Activated gamma-delta T cell (primary cell): ENCODE measurements at places on chromosomes 6 and 20.

DNA sequence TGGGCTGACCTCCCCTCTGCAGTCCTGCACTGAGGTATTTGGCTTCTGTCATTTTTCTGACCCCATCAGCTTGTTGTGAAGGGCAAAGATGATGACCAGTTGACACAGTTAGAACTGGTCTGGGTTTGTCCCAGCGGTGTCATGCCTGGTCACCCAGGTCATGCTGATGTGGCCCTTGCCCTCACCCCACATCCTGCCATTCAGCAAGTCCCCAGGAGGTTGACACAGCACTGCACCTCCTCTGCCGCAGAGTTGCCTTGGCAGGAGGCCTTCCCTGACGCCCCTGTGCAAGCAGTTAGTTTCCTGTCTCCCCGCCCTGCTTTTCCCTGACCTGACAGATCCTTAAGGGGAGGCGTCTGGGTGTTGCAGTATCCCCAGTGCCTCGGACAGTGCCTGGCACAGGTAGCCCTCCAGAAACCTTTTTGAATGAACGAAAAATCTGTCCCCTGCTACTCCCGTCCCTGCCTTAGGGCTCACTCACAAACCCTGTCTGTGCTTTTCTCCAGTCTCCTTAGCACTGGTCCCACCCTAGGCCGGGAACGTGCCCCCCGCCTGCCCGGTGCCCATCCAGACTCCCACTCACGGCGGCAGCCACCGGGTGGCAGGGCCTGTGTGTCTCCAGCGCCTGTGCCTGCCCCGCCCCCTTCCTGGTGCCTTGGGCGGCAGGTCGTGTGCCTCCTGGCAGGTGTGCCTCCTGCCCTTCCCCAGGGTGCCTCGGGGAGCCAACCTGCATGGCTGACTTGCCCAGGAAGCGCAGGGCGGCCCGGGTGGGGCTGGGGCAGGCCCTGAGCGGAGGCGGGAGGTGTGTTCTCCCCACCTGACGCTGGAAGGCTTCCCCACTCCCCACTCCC lies 146.3 kb upstream of the RNF24 start:
- no peak for DNase-seq

DNA sequence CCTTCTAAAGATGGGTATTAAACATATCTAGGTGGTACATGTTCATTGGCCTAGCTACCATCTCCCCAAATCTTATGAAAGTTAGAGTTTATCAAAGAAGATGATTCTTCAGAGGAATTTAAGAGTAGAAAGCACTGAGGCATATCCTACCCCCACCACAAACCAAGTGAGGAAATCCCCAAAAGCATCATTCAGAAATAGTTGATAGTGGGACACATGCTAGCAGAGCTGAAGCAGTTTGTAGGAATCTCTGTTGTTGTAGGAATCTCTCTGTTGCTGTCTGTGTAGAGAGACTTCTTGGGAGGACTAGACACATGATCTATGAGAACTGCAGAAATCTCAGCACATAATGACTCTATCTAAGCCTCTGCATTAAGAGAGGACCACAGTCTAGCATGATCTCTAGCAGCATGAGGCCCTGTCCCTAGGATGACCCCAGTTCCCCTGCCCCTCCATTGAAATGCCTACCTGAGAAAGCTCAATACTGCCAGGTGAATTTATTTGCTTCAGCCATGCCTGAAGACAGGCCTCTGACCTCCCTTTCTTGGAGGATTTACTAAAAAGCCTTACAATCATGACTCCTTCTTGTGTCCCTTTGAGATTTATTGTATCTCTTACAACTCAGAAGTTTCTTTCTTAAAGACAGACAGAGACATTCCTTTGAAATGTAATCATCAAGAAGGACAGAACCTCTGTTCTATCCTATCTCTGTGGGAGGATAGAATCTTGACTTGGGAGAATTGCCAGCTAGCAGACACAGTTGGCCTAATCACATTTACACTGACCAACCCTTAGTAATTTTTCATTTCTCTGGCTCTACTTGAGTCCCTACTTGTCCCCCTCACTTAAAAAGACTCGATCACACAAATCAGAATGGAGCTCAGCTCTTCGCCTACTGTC lies 582.4 kb downstream of the PHF3 start:
- DNase-seq: no peak

GRCh38 chr6:127484212-127484863 lies 25.1 kb upstream of the KIAA0408 start:
- no peak for DNase-seq

- DNase-seq: no peak
Observed at GRCh38 chr20:45822857-45823256, 4.3 kb downstream of the TNNC2 start.

DNA sequence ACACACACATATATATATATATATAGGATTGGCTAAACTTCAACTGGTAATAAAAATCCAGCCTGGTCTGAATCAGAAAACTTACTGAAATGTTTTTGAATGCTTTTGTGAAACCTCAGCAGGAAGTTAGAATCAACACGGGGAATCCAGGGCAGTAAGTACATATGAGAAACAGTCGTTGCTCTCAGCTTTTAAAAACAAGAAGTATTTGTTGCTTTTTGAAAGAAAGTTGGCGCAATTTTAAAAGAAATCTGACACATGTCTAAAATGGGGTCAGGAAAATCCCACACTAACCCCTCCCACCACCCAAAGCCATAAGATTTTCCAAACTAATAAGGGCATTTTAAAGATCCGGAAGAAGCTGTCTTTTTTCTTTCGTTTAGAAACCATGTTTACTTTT lies 11.5 kb upstream of the CCDC170 start:
- DNase-seq: no peak

DNA sequence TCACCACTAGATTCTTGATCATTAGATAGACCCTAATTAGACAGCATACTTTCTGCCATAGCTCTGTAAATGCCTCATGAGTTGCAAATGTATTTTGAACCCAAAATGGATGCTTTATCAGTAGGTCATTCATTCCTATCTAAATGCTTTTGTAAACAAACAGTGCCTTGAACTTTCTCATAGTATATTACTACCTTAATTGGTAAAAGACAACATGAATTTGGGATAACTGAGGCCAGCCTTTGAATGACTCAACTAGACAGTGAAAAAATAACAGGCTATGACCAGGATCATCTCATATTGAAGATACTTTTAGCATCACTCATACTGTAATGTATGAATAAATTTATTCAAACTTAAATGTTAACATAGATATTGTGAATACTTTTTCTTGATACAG lies 37.0 kb upstream of the PRL start:
- DNase-seq: no peak

DNA sequence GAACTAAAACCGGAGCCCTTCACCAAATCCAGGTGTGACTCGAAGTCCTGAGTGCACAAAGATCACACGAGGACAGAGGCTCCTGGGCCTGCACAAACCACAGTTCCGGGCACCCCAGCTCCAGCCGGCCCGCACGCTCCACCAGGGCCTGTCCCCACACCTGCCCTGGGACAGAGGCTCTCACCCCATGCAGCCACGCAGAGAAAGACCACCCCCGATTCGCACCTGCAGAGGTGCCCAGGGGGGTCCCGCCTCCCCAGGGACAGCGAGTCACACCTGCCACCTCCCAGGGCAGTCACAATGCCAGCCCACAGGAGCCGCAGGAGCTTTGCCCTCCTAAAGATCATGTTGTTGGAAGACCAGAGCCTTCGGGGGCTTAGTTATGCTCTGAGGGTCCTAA lies 25.4 kb upstream of the MRGBP start:
- no peak for DNase-seq

- no peak for DNase-seq
Observed at GRCh38 chr6:156791320-156791850, 14.2 kb downstream of the ARID1B start.

- no peak for DNase-seq
Observed at GRCh38 chr20:37396416-37397075, 50.6 kb downstream of the SRC start.

GRCh38 chr6:63014290-63014689 lies 197.0 kb upstream of the FKBP1C start:
- no peak for DNase-seq

DNA sequence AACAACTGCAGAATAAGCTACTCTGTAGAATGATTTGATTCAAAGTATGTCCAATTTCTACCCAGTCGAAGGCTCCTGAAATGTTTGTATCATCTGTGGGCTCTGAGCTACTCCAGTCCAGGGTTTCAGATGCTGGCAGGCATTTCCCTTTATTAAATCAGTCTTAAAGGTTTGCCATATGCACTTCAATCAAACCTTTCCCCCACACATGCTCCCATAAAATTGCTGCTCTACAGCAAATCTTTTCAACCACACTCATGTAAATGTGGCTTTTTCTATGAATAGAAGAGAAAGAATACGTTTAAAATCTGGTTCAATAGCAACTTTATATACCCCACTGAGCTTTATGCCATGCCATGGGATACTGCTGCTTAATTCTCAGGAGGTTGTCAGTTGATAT lies 242.4 kb upstream of the MAP3K7 start:
- no peak for DNase-seq

GRCh38 chr6:31572041-31572911 lies at the start of gene LTA:
Gene LTA, plus strand, starts transcription at chr6:31572289. Its CDS starts 454 bp downstream, at chr6:31572743.
- peak; percentile 66 for DNase-seq

DNA sequence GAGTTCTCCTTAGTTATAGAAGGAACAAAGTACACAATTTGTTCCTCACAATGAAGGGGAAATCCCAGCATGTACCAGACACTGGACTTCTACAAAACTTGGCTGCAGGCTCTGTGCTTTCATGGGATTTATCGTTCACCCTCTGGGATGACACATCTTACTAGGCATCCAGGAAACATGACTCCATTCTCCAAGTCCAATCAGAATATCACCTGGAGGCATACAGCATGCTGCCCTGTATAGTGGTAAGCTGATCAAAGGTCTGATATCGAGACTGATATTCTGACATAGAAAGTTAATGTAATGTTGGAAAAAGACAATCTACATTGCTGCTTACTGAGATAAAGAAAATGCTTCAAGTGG lies 6.7 kb downstream of the RWDD2A start:
- no peak for DNase-seq

- no peak for DNase-seq
Observed at GRCh38 chr20:59743767-59744485, 139.6 kb downstream of the PHACTR3 start.

DNA sequence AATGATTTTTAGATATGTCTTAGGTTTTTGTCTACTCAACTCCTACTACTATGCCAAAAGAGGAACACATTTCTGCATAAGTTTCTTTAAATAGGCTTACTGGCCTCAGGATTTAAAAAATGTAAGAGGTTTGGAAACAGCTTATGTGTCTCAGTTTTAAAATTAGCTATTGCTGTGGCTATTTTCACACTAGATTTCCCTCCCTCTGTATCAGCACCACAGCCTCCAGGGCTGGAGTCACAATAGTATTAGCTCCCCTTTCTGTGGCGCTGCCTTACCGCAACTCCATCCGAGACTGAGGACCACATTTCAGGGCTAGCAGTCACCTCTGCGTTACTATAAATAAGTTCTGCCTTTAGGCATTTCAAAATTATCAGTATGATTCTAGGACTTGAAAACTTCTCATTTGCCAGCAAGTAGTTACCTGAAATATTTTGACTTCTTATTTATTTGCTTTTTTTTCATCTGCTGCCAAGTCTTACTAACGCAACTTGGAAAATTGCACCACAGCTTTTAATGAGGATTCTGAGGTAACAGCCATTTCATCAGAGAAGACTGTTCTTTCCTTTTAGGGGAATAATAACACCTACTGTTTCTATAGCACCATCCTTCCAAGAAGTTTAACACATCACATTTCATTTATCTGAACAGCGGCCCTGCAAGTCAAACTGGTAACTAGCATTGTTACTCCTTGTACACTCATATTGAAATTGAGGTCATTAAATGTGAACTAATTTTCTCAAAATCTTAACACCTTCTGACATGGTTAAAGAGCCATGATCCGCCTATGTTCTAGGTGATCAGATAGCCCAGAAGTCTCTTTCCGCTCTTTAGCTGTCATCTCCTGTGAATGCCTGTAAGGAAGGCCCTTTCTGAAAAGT lies 105.9 kb downstream of the GJA10 start:
- DNase-seq: no peak

- no peak for DNase-seq
Observed at GRCh38 chr6:146335336-146335735, 208.3 kb upstream of the RAB32 start.

DNA sequence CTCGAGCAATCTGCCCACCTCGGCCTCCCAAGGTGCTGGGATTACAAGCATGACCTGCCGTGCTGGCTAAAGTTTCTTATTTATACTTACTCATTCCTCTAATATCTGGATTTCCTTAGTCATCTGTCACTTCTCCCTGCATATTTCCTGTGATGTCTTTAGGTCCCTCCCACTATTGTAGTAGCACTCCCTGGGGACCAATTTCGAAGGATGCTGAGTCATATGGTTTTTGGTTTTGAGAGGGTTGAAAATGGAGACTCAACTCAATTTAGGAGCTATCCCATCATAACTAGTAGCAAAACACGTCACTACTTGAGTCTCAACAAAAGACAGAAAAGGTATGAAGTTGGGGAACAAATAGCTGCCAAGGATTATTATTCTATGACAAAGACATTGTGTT lies 20.2 kb downstream of the MCUR1 start:
- DNase-seq: no peak

DNA sequence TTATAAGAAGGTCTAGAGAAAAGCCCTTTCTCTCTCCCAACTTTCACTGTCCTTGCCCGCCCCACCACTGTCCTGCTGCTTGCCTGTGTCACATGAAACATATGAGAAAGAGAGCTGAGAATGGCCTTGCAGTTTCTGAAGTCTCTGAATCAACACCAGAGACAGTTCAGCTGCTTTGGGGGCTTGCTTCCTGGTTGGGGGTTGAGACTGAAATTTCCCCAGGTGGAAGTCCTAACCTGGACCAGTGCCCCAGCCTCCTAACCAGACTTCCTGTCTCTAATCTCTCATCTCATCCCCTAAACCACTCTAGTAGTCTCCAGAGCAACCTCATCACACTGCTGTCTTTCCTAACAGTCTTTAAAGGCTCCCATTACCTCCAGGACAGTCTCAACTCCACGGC lies 10.7 kb downstream of the TRAM2 start:
- DNase-seq: no peak

DNA sequence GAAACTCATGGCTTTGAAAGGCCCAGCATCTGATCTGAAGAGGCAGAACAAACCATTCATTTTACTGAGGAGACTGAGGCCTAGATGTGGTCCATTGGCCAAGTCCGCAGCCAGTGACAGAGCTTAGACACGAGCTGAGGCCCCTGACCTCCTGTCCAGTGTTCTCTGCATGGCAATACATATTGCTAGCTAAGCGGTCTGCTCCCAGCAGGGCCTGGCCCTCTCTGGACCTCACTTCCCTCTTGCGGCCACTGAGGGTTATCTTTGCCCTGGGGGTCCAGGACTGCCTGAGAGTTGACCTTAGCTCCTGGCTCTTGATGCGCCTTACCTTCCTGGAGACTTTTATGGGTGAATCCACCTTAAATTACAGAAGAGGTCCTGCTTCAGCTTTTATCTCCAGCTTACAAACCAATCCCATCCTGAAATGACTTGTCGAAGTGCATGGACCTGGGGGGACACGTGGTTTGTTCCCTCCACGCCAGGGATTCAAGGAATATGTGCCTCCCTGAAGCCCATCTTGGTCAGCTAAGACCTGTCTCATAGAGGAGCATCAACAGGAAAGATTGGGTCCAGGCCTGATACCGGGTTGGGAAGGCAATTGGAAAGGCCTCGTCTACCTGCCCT lies 75.6 kb downstream of the CNBD2 start:
- no peak for DNase-seq

- no peak for DNase-seq
Observed at GRCh38 chr6:157552820-157553485, 172.0 kb downstream of the ZDHHC14 start.

- no peak for DNase-seq
Observed at GRCh38 chr6:154229786-154230185, 126.8 kb downstream of the IPCEF1 start.
